Colonic mucosa (tissue), 4 donors: ENCODE measurements at places on chromosomes 1 and 21. TPM values are rescaled to one million over a fixed set of nuclear protein-coding genes. Genes with fewer than 3 reads are reported as not detected.

DNA sequence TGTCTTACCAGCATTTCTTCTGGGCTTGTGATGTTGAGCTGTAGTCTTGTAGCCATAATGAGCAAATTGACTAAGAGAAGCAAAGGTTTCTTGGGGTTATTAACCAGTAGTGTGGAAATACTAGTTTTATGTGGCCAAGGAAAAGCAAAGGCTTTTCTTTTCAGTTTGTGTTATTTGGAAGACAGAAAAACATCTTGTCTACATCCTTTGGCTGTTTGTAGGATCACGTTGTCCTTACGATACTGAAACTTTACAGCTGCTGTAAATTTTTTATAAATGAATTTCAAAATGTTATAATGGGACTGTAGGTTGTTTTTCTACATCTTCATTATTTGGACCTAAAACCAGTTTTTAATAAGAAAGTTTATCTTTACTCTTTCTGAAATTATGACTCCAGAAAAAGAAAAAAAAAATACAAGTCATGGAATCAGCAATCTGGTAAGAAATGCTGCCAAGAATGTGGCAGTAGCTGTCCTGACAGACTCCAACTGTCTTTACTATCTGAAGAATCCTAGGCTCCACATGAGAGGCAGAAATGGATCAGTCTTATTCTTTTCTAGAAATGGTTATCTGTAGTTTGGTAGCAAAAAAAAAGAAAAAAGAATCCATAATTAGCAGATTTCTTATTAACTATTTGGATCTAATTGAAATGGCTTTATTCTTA lies 41.6 kb upstream of the QSOX1 start:
- H3K36me3 ChIP-seq, result no peaks in the 10 kb centered on the region
- no peak for DNase-seq
- no peaks in the 10 kb centered on the region for H3K4me1 ChIP-seq
- no peak overlapping the region for H3K4me3 ChIP-seq
- H3K27me3 ChIP-seq, result no peaks in the 10 kb centered on the region
- H3K27ac ChIP-seq, result no peak overlapping the region

- no peaks in the 10 kb centered on the region for H3K4me1 ChIP-seq
- no peak for DNase-seq
- H3K4me3 ChIP-seq, result no peak overlapping the region
- H3K27me3 ChIP-seq, result no peaks in the 10 kb centered on the region
Measured at GRCh38 chr1:94993931-94994645, 67.2 kb upstream of the CNN3 start.

Gene LDLRAD1
- not detected for total RNA-seq

GRCh38 chr1:175360016-175360415 lies 167.4 kb upstream of the KIAA0040 start:
- no peaks in the 10 kb centered on the region for H3K4me1 ChIP-seq
- no peaks in the 10 kb centered on the region for H3K36me3 ChIP-seq
- no peaks in the 10 kb centered on the region for H3K27me3 ChIP-seq
- DNase-seq, result no peak
- H3K4me3 ChIP-seq, result no peak overlapping the region

Gene KRTAP21-2
- total RNA-seq, result not detected

Gene MTOR
- total RNA-seq, result 50.2 TPM

Gene PRKCZ
- 72.2 TPM for total RNA-seq

Gene CYP2J2
- 39.2 TPM for total RNA-seq

Gene ACTL8
- total RNA-seq, result 2.8 TPM

DNA sequence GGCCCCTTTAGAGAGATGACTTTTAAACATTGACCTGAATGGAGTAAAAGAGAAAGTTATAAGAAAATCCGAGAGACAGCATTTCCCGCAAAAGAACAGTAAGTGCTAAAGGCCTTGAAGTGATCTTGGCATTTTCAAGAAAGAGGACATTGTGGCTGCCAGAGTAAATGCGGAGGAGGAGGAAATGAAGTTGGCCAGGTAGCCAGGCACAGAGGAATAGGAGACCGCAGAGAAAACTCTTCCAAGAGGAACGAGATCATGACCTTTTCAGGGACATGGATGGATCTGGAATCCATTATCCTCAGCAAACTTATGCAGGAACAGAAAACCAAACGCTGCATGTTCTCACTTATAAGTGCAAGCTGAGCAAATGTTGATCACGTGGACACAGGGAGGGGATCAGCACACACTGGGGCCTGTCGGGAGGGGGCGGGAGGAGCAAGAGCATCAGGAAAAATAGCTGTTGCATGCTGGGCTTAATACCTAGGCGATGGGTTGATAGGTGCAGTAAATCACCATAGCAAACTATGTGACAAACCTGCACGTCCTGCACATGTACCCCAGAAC lies 49.7 kb downstream of the EEIG2 start:
- H3K36me3 ChIP-seq, result peaks cover 11% of the 10 kb centered on the region
- H3K4me1 ChIP-seq, result no peaks in the 10 kb centered on the region
- H3K27ac ChIP-seq, result no peak overlapping the region

DNA sequence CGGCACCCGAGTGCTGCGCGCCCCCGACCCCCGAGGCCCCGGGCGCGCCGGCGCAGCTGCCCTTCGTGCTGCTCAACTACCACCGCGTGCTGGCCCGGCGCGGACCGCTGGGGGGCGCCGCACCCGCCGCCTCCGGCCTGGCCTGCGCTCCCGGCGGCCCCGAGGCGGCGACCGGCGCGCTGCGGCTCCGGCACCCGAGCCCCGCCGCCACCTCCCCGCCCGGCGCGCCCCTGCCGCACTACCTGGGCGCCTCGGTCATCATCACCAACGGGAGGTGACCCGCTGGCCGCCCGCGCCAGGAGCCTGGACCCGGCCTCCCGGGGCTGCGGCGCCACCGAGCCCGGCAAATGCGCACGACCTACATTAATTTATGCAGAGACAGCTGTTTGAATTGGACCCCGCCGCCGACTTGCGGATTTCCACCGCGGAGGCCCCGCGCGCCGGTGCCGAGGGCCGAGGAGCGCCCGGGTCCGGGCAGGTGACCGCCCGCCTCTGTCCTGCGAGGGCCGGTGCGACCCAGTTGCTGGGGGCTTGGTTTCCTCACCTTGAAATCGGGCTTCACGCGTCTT lies 49.0 kb downstream of the SIM2 start:
- H3K4me3 ChIP-seq, result peak overlapping the region; percentile 44
- H3K36me3 ChIP-seq, result no peaks in the 10 kb centered on the region
- no peaks in the 10 kb centered on the region for H3K4me1 ChIP-seq
- peaks cover 8% of the 10 kb centered on the region for H3K27me3 ChIP-seq
- H3K27ac ChIP-seq, result no peak overlapping the region

DNA sequence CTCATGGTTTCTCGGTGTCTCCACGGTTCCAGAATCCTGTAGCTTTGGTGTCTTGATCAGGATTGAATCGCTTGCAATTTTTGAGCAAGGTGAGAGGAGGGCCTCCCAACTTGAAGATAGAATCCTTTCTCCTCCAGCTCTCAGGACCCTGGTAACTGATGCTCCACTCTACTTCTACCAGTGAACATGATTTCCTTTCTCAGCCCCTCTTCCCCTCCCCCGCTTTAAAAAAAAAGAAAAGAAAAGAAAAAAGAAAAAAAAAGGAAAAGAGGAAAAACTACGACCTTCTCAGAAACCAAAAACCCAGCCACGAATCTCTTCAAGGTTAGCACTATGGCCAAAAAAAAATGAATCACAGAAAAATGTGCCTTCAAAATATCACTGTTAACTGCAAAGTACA lies 1.2 kb downstream of the ARHGEF11 start:
- H3K36me3 ChIP-seq, result no peaks in the 10 kb centered on the region
- H3K27ac ChIP-seq, result peak overlapping the region; percentile 89
- no peak for DNase-seq
- no peaks in the 10 kb centered on the region for H3K27me3 ChIP-seq

Gene HMCN1
- total RNA-seq, result 3.7 TPM

DNA sequence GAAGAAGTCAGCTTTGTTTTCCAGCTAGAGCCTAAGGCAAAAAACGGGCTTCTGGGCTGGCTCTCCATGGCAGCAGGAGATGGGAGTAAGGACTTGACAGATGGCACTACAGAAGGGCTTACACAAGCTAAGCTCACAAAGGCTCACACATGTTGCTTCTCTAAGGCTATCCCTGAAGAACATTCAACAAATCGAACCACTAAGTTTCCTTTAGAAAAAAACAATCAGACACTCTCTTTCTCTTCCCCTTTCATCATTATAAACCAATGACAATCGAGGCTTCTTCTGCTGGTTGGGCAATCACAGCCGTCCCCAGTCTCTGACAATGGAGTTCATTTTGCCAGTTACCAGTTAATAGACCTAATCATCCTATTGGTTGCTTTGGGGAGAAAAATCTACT lies 40.5 kb downstream of the TRIT1 start:
- H3K36me3 ChIP-seq, result no peaks in the 10 kb centered on the region
- no peak overlapping the region for H3K4me3 ChIP-seq
- no peaks in the 10 kb centered on the region for H3K27me3 ChIP-seq
- no peak for DNase-seq
- no peak overlapping the region for H3K27ac ChIP-seq

DNA sequence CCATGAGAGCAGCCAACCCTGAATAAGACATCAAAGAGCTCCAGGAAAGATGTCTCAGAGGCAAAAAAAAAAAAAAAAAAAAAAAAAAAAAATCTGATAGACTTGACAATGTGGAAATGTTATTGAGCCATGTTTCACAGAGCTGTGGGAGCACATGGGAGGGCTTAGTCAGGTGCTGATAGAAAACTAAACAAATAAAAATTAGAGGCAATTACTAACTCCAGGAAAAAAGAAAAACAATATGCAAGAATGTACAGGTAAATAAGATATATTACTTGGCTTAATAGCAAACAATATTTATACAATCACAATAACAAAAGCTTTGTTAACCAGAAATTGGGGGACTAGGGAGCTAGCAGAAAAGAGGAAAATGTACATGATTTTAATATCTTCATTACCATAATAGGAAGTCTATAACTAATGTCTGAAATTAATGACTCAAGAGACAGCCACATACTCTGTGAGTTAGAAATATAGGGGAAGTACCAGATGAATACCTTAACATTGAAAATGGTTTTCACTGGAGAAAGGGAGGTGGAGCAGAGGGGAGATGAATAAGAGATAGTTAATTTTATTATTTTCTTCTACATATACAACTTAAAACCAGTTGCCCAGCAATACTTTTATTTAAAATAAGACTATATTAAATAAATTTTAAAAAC lies 16.9 kb upstream of the RGS16 start:
- no peak for DNase-seq
- no peaks in the 10 kb centered on the region for H3K36me3 ChIP-seq

DNA sequence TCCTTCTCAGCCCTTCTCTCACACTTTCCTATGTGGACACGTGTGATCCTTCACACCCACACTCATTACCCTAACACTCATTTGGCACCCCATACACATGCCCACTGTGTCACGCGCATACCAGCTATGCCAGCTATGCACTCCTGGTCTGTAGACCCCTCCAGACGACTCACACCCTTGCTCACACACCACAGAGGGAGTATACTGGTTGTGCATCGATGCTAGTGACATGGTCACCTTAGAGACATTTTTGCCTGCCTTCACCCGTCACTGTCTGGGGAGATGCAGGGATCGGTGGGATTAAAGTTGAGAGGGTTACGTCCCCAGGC lies 8.3 kb upstream of the PPM1J start:
- no peaks in the 10 kb centered on the region for H3K27me3 ChIP-seq
- H3K4me3 ChIP-seq, result no peak overlapping the region
- no peak overlapping the region for H3K27ac ChIP-seq
- DNase-seq, result no peak
- no peaks in the 10 kb centered on the region for H3K36me3 ChIP-seq

Gene OR10Z1
- total RNA-seq, result not detected

GRCh38 chr1:29485096-29485925 lies 249.0 kb downstream of the PTPRU start:
- no peak overlapping the region for H3K4me3 ChIP-seq
- no peaks in the 10 kb centered on the region for H3K4me1 ChIP-seq
- no peaks in the 10 kb centered on the region for H3K27me3 ChIP-seq
- no peak overlapping the region for H3K27ac ChIP-seq

GRCh38 chr1:241074507-241074906 lies 282.5 kb downstream of the RGS7 start:
- no peak for DNase-seq
- H3K27ac ChIP-seq, result no peak overlapping the region
- no peaks in the 10 kb centered on the region for H3K36me3 ChIP-seq
- no peaks in the 10 kb centered on the region for H3K4me1 ChIP-seq
- H3K27me3 ChIP-seq, result no peaks in the 10 kb centered on the region

Gene SFN
- total RNA-seq, result 253 TPM

Gene PADI3
- 0.13 TPM for total RNA-seq

DNA sequence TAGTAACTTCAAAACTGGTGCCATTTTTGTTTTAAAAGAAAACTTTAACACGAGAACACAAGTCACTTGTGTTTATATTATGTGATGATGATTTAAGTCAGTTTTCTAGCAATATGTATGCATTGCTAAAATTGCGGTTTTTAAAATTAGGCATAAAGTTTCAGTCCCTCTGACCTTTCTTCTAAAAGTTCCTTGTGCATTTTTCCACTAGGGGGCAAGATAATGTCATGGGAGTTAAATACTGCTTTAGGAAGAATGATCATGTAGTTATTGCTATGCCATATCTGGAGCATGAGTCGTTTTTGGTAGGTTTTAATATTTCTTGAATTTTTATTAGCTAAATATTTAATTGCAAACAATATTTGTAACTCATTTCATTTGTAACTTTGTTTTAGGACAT lies 10.7 kb downstream of the CDC7 start:
- no peaks in the 10 kb centered on the region for H3K27me3 ChIP-seq
- no peak overlapping the region for H3K27ac ChIP-seq
- H3K36me3 ChIP-seq, result no peaks in the 10 kb centered on the region

Gene TNFAIP8L2
- total RNA-seq, result 1.2 TPM

Gene RAB3B
- 3.6 TPM for total RNA-seq

Gene S100B
- total RNA-seq, result 3.3 TPM

- no peaks in the 10 kb centered on the region for H3K27me3 ChIP-seq
- DNase-seq, result no peak
- no peak overlapping the region for H3K4me3 ChIP-seq
- no peaks in the 10 kb centered on the region for H3K4me1 ChIP-seq
- no peak overlapping the region for H3K27ac ChIP-seq
- no peaks in the 10 kb centered on the region for H3K36me3 ChIP-seq
Measured at GRCh38 chr1:97640677-97641076, 280.2 kb downstream of the DPYD start.

Gene CLDN19
- not detected for total RNA-seq

Gene PROX1
- total RNA-seq, result 11.6 TPM

Gene PRRX1
- 2.5 TPM for total RNA-seq

DNA sequence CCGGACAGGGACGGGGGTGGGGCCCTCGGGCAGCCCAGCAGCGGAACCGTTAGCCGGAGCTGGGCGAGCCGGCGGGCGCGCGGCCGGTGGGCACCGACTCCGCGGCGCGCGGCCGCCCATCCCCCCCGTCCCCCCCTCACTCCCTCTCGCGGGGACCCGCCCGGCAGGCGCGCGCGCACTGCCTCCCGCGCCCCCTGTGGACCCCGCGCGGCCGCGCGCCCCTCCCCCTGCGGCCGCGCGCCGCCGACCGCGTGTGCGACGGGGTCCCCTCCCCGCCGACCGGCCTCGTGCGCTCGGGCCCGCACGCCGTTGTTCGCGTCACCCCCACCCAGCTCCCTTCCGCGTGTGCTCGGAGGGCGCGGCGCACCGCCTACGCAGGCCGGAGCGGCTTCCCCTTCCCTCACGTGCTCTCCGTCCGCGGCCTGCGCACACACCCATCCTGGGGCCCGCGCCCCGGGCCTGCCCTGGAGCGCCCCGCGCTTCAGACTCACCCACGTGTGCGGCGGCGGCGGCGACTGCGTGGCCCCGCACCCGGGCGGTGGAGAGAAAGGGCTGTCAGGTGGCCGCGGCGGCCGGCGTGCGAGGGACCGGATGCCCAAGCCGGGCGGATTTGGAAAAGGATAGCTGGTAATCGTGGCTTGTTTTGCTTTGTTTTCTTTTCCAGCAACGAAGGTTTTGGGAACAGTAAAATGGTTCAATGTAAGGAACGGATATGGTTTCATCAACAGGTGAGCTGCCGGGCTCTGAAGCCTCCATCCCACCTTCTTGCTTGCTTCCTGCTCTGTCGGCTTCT lies 717 bp downstream of the YBX1 start:
- DNase-seq, result peak; percentile 80
- no peaks in the 10 kb centered on the region for H3K27me3 ChIP-seq
- H3K4me3 ChIP-seq, result peak overlapping the region; percentile 89
- H3K36me3 ChIP-seq, result no peaks in the 10 kb centered on the region

Gene AGL
- total RNA-seq, result 17.9 TPM
